Transverse colon (tissue), 4 donors: ENCODE measurements at places on chromosomes 11 and 22. TPM values are rescaled to one million over a fixed set of nuclear protein-coding genes. Genes with fewer than 3 reads are reported as not detected.

Gene OR8G5
- total RNA-seq = not detected

Gene PTPN5
- not detected for total RNA-seq

Gene CCDC73
- not detected for total RNA-seq

Gene TBX1
- total RNA-seq = 1.3 TPM

Gene UPK3A
- not detected for total RNA-seq

Gene NUP98
- total RNA-seq = 37.0 TPM

Gene TTC28
- 16.8 TPM for total RNA-seq

Gene PGR
- 2.2 TPM for total RNA-seq

Gene OR8K1
- total RNA-seq = not detected

Gene TMX2
- total RNA-seq = 72.6 TPM

Gene C11orf91
- total RNA-seq = not detected

Gene BIK
- 10.1 TPM for total RNA-seq

Gene PIH1D2
- 1.6 TPM for total RNA-seq

Gene SLC22A6
- not detected for total RNA-seq

Gene OR4A16
- not detected for total RNA-seq

Gene KDM4E
- not detected for total RNA-seq

Gene IGLL1
- not detected for total RNA-seq

Gene GRM5
- total RNA-seq = not detected
